Calu3 (cell line): ENCODE measurements at places on chromosomes 6 and 20. TPM values are rescaled to one million over a fixed set of nuclear protein-coding genes. Genes with fewer than 3 reads are reported as not detected.

Gene HSPA1B
- 687 and 705 TPM in 2 replicates for total RNA-seq

Gene NHLRC1
- total RNA-seq = 0.92 and 1.1 TPM in 2 replicates

- DNase-seq = no peak
These were observed 14.2 kb downstream of the ITCH start for GRCh38 chr20:34377072-34377847.

DNA sequence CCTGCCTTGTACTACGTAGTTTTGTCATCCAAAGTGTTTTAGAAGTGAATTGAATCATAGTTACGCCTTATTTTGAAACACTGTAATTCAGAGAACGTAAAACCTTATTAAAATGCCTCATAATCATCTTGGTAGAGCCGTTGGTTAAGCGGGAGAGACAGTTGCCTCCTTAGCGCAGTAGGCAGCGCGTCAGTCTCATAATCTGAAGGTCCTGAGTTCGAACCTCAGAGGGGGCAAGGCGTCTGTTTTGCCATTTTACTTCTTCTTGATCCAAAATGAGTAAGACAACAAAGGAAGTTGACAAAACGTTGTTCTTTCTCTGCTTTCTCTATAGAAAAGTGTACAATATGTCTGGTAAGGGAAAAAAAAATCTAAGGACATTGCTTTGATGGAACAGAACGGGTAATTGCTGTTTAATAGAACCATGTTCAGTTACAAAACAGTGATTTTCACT is 20.7 kb upstream of the TRIM27 start:
- DNase-seq = peak; percentile 75

Gene CCN5
- total RNA-seq = 0.94 and 1.9 TPM in 2 replicates

Gene RBPJL
- total RNA-seq = not detected in 2 replicates

GRCh38 chr6:16973051-16973450 is 128.8 kb upstream of the STMND1 start:
- DNase-seq = no peak

DNA sequence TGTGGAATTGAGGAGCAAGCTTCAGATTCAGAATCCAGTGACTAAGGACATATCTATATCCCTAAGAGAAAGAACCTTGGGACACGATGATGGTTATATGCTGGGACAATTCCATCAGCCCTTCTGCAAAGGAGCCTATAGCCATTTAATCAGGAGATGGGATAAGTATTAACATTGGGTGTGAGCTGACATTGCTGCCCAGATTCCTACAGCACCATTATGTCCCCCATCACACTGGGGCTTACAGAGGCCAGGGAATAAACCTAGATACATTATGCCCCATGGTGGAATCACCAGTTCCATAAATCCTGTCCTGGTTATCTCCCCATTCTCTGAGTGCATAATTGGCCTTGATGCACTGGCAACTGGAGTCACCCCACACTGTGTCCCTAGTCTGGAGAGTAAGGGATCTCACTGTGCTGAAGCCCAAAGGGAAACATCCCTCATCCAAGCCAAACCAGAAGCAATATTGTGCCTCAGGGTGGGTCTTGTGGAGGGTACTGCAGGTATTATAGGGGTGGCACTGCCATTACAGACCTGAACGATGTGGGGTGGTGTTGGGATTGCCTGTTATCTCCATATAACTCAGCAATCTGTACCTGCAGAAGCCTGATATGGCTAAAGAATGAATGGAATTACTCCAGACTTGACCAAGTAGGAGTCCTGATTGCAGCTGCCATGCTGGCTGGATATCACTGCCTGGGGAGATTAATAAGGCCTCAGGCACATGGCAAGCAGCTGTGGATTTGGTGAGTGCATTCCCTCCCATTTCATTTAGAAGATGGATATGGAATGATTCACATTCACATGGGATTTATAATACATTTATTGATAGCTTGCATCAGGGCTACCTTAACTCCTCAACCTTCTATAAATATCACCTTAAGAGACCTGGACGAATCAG is 5.0 kb downstream of the HLA-A start:
- no peak for DNase-seq

- DNase-seq = no peak
These were observed 267.9 kb downstream of the PLCB1 start for GRCh38 chr20:8399947-8400346.

Gene WFDC10B
- not detected in 2 replicates for total RNA-seq

- no peak for DNase-seq
These were observed 60.6 kb upstream of the MRPS10 start for GRCh38 chr6:42278131-42278853.

DNA sequence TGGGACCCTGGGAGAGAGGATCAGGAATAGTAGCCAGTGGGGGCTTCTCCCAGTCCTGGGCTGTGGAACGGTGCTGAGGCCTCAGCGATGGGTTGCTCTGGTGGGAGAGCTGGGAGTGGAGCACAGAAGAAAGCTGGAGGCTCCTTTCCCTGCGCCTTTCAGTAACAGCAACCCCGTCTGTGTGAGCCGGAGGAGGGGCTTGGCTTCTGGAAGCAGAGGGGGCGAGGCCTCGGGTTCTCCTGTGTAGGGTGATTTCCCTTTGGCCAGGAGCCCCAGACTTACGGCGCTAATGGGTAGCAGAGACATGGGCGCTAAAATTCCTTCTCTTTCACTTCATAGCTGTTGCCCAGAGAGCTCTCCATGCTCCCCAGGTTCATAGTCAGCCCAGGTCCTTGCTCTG is 55.0 kb downstream of the DAAM2 start:
- no peak for DNase-seq

DNA sequence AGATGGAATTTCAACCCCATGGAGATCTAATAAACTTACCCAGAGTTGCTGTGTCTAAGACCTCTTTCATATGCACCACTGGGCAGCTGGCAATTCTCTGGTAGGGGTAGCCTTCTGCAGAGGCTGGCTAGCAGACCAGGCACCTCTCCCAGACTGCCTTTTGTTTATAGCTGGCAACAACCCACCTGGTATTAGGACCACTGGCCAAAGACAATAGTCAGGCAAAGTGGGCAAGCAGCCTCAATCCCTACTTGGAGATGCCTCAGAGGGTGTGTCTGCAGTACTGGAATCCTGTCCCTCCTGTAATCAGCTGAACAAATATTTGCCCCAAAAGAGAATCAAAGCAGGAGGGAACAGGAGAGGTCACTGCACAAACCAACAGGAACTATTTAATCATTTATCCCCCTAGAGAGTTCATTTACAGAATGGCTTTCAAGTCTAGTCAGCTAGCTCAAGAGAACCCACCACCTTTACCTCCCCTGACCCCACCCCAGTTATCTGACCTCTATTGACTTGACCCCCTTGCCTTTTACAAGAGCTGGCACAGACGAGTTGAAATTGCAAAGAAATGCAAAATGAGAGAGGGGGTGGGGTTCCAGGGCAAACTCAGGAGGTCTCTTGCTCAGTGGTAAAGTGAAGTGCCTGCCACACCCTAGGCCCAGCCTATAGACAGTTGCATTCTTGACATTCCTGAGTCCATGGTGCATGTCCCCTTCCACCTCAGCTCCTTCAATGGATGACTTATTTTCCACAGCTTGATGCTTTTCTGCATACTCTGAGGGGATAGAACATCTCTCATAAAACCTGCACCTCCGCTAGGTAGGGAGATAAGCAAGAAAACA is 2.8 kb downstream of the BCL2L1 start:
- DNase-seq = peak; percentile 81

DNA sequence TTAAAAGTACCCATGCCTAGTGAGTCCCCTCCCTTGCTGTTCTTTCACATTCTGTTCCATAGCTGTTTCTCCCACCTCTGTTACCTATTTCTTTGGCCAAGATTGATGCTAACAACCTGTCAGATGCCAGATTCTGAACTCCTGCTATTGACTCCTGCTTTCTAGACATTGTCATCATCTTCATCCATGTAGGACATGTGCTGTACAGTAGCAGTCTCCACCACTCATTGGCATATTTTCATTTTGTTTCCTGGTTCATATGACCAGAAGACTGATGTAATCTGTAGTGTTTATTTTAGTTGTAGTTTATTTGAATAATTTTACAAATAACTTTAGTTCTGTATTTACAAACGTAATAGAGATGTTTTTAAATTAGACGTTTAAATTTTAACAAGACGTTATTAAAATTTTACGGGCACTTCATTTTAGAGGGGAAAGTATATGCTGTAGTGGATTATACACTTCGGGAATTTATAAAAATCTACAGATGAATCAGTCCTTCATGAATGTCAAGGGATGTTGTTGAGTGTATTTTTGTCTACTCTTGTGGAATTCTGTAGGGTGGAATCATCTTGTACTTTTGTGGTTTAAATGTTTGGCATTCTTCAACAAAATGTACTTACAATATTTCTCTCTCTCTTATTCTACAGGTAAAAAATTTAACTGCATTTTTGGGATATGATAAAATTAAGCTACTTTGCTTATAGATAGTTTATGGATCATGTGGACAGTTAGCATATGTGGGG is 34.1 kb downstream of the TRMT11 start:
- DNase-seq = no peak

DNA sequence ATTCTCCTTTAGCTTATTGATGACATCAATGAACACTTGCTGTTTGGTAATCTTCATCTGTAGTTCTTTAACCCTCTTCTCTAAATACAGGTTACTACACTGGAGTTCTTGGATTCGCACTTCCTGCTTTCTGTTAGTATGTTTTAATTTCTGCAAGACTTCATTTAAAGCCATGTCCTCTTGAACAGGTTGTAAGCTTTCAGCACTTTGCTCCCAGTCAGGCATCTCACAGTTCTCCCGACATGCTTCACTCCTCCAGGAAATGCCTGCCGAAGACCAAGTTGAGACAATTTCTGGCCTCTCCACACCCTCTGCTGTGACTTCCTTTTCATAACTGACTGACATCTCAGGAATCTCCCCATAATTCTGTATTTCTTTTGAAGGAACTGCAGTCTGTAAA is 15.8 kb downstream of the CAGE1 start:
- no peak for DNase-seq

- no peak for DNase-seq
These were observed 81.3 kb downstream of the C6orf52 start for GRCh38 chr6:10613077-10613476.

DNA sequence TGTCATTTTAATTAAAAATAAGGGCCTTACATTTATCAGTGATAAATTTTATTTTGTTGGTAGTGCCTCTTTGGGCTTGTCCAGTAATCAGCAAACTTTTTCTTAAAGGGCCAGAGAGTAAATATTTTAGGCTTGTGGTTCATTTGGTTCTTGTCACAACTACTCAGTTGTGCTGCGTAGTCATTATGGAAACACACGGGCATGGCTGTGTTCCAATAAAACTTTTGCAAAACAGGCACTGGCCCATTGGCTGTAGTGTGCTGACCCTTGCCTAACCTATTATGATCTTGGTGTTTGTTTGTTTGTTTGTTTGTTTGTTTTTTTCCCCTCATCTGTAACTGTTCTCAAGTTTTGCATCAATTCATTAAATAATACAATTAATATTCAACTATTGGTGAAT is 19.4 kb downstream of the TBPL1 start:
- DNase-seq = no peak

Gene LY6G5B
- total RNA-seq = 44.6 and 45.1 TPM in 2 replicates

Gene CLIC5
- total RNA-seq = 3.3 and 5.1 TPM in 2 replicates

GRCh38 chr6:16196260-16196983 is 42.0 kb upstream of the GMPR start:
- no peak for DNase-seq

Gene WFDC13
- total RNA-seq = not detected in 2 replicates

DNA sequence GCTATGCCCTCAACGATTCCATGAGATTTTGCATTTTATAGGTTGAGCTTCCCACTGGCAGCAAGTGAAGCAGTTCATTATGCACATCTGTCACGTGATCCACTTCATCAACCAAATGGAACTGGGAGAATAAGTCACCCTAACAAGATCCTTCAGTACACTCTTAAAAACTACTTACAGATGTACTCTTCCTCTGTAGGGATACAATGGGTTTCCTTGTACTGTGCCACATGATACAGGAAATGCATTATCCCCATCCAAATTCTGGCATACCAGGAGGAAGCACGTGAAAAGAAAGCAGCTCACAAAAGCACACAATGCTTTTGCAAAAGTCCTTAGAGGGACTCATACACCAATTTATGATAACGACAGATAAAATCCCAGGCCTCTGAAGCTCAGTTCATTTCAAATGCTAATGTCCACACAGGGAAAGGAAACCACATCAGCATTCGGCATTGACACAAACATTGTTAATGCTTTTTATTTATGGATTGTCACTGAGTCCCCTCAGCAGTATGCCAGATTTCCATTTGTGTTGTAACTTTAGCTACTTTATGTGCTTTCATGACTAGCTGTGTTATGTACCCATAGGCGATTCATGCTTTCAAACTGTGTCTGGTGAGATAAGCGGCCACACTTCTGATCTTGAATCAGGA is 58.1 kb upstream of the REV3L start:
- DNase-seq = no peak

GRCh38 chr6:168163096-168163731 is 84.2 kb upstream of the FRMD1 start:
- DNase-seq = no peak

Gene DLK2
- total RNA-seq = 0.59 and 0.86 TPM in 2 replicates

GRCh38 chr6:37359039-37359438 is 5.3 kb downstream of the RNF8 start:
- no peak for DNase-seq

Gene TAP2
- total RNA-seq = 180 and 279 TPM in 2 replicates

DNA sequence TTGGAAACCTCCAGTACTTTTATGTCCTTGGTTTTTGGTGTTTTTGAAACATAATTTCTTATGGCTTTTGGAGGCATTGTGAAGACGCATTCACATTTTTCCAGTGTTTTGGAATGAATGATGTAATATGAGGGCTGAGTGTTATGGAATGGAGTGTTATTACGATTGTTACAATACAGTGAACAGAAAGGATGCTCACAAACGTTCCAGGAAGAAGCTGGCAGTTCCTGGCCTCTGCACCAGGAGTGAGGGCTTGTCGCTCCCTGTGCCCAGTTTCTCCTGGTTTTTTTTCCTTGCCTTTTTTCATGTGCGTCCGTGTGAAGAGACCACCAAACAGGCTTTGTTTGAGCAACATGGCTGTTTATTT is 20.3 kb downstream of the GMPR start:
- DNase-seq = no peak

DNA sequence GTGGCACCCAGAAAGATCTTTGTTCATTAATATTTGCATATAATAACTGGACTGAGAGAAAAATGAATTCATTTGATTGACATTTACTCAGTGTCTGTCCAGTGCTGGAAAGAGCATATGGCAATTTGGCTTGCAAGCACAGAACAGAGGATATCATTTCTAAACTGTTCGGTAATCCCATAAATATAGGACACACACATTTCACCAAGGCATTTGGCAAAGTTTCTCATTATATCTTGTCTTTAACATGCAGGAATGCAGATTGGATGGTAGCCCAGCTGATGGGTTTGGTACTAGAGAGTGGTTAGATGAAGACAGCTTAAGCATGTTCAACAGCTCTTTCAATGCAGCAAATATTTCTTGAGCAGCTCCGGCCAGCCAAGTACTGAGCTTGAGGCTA is 259.2 kb downstream of the PRKN start:
- no peak for DNase-seq

Gene CAGE1
- total RNA-seq = not detected in 2 replicates

Gene ALDH5A1
- 22.2 and 23.2 TPM in 2 replicates for total RNA-seq

- DNase-seq = no peak
These were observed 207.1 kb upstream of the MARCKS start for GRCh38 chr6:113649880-113650609.

GRCh38 chr6:139590206-139590605 is 215.8 kb upstream of the CITED2 start:
- DNase-seq = peak; percentile 44

Gene RUNX2
- total RNA-seq = 0.54 and 0.66 TPM in 2 replicates

- no peak for DNase-seq
These were observed 68.2 kb downstream of the TMEM242 start for GRCh38 chr6:157255079-157255478.
